ENCODE measurements at places on chromosomes 1 and 21. TPM values are rescaled to one million over a fixed set of nuclear protein-coding genes. Genes with fewer than 3 reads are reported as not detected.

DNA sequence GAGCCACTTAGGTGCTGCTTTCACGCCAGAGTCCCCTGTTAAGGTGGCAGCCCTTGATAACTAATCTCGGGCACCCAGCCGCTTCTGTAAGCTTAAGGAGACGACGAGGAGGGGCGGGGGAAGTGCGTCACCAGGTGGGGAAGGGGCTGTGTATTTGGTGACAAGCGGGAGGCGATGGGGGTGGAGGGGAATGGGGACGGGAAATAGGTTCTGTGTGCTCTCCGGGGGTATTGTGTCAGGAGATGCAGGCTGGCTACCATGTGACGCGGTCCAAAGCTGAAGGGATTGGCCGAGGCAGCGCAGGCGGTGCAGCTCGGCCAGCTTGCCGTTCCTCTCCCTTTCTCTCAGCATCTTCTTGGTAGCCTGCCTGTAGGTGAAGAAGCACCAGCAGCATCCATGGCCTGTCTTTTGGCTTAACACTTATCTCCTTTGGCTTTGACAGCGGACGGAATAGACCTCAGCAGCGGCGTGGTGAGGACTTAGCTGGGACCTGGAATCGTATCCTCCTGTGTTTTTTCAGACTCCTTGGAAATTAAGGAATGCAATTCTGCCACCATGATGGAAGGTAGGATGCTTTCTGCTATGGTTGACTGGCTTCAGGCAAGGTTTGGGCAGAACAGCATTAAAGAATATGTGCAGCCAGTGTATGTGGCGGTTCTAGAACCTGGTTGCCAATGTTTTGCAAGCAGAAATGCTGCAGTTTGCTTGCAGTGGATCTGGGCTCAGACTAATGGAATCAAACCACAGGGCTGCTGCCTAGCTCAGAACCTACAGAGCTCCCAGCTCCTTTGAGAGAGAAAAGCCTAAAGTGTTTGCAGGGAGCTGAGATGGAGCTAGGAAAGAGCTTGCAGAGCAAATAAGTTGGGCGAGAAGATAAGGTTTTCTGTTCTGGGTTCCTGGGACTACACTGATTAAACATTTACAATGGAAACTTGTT is at the start of gene SGIP1:
Gene SGIP1, plus strand, starts transcription at position 350 of the 937 bp plus-strand sequence. Its CDS starts 206 bp downstream, at position 556.
- no peak for DNase-seq

The SH2D1B gene
- total RNA-seq: 0.18 TPM

GRCh38 chr1:219582296-219582695 is 30.6 kb downstream of the ZC3H11B start:
- no peak for DNase-seq

The IPP gene
- 16.3 TPM for total RNA-seq

DNA sequence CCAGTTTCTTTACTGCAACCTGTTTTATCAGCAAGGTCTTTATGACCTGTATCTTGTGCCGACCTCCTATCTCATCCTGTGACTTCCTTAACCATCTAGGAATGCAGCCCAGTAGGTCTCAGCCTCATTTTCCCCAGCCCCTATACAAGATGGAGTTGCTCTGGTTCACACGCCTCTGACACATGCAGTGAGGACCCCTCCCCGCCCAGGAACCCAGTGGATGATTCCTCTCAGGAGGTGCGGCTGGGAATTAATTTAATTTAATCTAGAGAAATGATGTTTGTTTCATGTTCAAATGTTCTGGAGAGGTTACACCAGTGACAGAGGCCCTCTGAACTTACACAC is 39.0 kb upstream of the LBR start:
- no peak for DNase-seq

GRCh38 chr1:109887271-109887670 is 23.4 kb upstream of the CSF1 start:
- no peak for DNase-seq

DNA sequence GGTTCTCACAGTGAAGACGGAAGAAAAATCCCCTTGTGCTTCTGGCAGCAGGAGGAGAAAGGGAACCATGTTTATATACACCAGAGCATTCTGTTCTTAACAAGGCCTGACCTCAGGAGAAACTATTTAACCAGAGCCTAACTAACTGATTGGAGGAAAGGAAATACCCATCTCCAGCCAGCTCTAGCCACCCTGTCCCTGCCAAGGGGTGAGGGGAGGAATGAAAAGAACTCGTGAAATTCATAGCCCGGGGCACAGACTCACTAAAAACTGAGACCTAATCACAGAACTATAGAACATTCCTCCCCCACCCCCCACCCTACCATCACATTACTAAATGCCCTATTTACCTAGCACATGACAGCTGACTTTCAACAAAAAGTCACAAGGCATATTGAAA is 65.0 kb downstream of the KCNH1 start:
- no peak for DNase-seq

- DNase-seq: no peak
Observed at GRCh38 chr21:45957981-45958600, 23.5 kb upstream of the COL6A1 start.
